ENCODE measurements at places on chromosomes 6 and 20.

GRCh38 chr6:99588618-99589289 lies 17.9 kb upstream of the PRDM13 start:
- DNase-seq: peak; percentile 71

DNA sequence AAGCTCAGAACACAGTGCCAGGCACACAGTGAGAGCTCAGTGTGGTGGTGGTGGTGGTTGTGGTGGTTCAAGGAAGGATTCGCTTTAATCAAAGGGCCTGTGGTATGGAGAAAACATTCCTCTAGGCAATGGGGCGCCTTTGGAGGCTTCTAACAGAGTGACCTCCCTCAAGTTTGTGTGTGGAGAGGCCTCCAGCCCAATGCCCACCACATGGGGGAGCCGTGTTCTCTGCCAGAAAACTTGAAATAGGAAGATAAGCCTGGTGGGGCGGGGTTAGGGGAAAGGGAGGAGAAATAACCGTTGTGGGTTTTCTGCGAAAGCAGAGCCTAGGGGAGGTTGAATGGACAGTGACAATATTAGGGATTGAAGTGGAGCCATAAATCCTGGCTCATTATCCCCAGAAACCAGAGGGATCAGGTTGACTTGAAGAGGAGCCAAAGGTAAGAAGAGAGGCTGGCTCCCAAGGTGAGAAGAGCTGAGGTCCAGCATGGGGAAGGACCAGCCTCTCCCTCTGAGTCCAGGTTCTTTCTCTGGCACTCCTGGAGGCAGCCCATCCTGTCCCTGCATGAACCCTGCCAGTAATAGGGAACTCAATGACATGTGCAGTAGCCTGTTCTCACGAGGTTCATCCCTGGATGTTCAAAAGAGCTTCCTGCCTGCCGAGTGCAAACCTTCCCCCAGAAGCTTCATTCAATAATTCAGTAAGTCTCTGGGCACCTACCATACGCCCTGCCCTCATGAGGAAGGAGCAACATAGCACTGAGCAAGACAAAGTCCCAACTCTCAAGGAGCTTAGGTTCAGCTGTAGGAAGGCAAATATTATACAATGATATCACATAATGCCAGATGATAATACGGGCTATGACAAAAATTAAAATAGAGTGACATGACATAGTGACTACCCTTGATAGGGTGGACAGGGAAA lies 51.4 kb downstream of the TGM2 start:
- DNase-seq: no peak

DNA sequence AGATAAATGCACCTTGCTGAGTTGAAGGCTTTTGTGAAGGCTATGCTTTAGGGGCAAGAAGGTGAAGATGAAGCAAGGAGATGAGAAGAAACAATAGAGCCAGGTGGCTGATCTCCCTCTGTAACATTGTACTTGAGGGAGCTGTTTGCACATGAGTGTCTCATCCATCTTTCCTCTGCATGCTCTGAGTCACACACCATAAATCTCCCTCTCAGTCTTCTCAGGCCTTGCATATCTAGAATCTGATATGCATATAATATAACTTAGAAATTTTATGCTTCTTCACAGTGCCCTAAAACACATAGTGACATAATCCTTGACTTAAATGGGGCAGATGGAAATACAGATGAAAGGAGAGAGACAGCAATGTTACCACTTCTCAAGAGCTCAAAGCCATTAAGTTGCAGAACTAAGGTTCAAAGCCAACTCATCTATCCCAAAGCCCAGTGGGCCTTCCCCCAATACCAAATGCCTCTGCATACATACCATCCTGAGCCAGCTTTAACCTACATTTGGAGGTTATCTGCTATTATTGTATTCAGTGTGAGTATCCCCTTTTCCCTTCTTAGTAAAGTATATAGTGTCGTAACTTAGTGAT lies 62.4 kb upstream of the STXBP5 start:
- no peak for DNase-seq

DNA sequence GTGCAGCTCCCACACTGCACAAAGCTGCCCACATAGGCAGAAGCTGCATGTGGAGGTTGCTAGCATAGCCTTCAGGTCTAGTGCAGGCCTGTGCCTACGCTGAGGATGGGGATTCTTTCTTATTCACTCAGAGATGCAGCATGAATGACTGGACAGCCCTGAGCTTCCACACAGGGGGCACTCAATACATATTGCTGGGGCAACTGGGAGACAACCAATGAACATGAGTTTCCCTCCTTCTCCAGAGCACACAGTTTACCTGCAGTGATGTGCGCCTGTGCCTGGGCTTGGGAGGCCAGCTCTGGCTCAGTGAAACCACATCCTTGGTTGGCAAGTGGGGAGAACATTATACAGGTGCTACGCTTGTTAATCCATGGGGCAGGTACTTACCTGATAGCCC lies 389.9 kb downstream of the RNGTT start:
- DNase-seq: no peak

- no peak for DNase-seq
These were observed 3.0 kb upstream of the SFTA2 start for GRCh38 chr6:30935018-30935417.

DNA sequence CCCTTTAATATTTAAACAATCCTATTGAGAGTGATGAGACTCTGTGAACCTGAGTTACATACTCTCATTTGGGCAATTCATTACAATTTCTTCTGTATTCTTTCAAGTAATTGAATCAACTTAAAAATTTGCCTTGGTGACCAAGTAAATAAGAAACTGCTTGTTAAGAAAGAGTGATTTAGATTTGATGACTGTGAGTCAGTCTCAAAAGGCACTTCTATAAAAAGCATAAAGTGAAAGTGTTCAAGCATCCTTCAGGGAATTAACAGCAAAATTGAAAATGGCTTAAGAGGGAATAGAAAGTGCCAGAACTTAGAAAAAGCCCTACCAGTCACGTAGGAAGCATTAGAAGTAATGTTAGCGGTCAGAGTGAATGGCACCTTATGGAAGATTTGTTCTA lies 654.7 kb downstream of the EPM2A start:
- no peak for DNase-seq

- DNase-seq: no peak
These were observed 639 bp upstream of the RCAN2 start for GRCh38 chr6:46491628-46492547.

DNA sequence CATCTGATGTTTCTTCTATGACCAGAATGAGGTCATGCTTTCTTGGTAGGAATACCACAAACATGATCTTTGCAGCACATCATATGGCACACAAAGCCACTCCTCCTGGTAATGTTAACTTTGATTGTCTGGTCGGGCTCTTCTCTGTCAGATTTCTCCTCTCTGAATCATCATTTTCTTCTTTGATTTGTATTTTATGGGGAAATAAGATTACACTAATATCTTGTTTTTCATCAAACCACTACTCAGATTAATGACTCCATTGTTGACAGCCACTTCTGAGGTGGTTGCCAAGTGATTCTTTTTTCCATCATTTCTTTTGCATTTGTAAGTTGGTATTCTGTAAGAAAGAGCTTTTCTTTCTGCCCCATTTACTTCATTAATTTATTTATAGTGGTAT lies 29.5 kb downstream of the TRMT11 start:
- no peak for DNase-seq

DNA sequence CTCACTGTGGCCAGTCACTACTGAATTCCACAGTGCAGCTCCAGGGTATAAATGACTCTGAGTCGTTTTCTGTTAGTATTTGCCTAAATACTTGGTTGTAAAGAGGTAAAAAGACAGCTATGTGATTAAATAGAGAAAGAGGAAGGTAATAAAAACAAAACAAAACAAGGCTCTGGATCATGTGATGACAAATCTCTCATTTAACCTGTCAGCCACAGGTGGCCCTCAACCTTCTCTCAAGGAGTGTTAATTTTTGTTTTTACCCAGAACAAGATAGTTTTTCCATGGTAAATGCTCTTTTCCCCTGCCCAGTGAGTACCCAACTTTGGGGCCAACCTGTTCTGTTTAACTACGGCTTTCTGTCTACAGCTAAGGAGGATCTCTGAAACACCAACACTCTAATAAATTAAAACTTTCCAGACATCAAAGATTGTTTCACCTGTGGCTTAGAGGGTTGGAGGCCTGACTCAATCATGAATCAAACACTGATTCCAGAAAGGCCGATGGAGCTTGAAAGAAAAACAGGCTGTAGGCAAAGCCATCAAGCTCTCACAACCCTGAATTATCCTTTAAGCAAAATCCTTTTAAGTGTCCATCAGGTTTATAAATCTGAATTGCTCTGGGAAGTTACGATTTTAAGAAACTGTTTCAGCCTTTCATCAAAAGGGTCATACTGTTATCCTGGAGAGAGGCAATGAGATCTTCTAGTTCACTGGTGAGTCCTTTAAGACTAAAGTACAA lies 81.5 kb upstream of the BCLAF1 start:
- DNase-seq: no peak

GRCh38 chr6:21680611-21681010 lies 87.1 kb downstream of the SOX4 start:
- no peak for DNase-seq
